ENCODE measurements at places on chromosomes 6 and 20.

- DNase-seq = no peak
Observed at GRCh38 chr20:23139524-23139923, 53.4 kb upstream of the CD93 start.

DNA sequence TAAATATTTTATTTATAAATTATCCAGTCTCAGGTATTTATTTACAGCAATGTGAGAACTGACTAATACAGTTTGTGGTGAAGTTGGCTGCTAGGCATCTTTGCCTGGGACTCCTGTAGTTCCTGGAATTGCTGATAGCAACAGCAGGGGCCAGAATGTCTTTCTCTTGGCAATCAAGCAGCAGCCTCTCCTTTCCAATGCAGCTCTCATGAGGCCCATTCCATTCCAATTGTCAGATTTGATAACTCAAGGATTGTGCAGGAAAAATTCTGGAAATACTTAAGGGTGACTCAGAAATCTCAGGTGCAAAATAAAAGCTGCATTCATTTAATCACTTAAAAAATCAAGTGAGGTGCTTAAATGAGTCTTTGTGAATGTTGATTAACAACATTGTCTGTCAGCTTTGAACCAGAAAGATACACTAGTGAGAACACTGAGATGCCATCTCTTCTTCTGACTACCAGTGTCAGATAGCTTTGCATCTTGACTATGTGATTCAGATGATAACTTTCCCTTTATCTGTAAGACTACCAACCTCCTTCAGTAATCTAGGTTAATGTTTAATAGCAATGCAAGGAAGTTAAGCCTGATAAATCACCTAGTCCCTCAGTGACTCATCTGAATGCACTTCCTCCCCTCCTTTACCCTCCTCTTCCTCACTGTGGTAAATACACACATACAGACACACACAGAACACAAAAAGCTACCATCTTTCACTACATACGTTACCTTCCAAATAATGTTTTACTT lies 32.1 kb upstream of the COL21A1 start:
- peak; percentile 55 for DNase-seq

DNA sequence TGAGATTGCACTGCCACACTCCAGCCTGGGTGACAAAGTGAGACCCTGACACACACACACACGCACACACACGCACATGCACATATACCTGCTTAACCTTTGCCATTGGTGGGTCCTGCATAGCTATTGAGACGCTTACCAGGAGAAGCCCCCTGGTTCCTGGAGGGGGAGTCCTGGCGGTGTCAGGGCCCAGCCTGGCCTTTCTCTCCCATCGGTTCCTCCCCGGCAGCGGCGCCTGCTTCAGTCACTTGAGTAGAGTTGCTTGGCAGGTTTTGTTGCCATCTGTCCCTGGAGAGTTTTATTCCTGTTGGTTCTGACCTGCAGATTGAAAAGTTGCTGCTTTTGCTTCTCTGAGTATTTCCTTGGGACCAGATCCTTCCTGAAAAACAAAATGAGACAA lies 20.6 kb upstream of the FAM209A start:
- DNase-seq = no peak

DNA sequence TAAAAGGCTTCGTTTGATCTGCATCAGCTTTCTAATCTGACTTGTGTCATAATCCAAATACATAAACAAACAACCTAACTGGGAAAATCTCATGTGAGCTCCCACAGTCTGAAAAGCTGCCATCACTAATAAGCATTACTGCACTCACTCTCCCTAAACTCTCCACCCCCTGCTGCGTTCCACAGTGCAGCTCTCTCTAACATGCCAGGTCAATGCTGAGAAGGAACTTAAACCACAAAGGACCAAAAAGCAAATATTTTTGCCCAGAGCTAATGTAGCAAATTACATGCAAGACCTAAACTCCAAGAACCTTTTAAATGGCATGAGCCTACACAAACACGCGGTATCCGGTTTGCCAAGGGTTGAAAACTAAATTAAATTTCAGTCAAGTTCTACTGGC lies 542.3 kb upstream of the JARID2 start:
- peak; percentile 63 for DNase-seq

DNA sequence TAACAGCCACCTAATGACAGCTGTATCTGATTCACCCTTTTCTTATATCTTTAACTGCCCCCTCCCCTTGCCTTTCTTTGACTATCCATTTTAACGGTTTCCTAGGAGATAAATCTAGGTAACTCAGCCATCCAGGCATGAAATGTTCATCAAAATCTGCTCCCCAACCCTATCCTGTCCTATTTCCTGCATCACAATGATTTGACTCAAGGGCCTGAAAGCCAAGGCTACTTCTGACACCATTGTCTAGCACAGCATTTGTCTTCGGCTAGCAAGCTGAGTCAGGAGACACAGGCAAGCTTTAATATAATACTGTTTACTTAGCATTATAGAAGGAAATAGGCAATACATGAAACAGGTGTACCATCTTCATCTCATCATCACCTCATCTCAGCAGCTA lies 31.6 kb upstream of the MANEA start:
- no peak for DNase-seq

DNA sequence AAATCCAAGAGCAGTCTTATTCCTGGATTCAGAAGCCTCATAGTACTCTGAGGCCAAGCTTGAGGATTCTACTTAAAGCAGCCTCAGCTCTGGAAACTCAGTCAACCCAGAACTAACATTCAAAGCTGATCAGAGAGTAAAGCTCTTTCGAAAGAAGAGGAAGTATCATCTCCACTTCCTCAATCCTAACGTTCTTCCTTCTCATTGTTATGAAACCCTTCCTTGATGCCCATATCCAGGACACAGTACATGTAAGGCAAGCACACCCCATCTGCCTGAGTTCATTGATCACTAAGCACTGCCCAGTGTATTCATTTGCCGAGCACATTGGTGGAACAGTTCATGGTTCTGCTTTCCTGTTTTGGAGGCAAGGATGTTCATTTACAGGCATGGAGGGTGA lies at the start of gene IPCEF1:
TSS of gene IPCEF1 (minus strand) at position 114 of the 400 bp plus-strand sequence. CDS start 90,856 bp downstream, outside the sequence.
- no peak for DNase-seq

DNA sequence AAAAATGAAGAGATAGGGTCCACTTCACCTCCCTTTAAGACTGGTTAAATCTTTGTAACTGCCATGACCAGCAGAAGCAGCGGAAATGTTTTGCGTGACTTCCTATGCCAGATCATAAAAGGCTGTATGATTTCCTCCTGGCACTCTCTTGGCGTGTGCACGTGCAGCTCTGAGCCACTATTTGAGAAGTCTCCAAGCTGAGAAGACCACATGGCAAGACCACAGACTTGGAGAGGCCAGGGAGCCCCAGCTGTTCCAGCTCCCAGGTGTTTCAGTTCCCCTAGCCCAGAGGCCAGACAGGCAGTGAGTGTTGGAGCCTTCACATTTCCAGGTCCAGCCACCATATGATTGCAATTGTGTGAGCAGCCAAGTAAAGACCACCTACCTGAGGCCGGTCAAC lies 259.3 kb upstream of the RIN2 start:
- DNase-seq = no peak

DNA sequence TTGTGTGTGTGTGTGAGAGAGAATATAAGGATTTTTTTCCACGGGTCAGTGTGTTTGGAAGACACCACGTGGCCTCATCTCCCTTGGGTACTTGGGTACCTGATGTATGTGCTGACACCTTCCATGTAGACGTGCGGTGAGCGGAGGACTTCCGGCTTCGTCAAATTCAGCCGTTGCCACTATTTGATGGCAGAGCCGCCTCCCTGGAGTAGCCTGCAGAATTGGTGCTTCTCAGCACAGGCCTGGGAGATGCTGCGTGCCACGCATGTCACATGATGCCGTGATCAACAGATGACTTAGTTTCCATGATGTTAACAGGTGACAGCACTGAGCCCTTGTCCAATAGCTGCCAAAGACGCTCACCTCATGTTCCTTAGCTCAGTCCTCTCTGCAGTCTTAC lies 69.4 kb downstream of the CDH4 start:
- DNase-seq = no peak

GRCh38 chr6:44065443-44066140 lies 61.7 kb downstream of the MRPL14 start:
- no peak for DNase-seq

DNA sequence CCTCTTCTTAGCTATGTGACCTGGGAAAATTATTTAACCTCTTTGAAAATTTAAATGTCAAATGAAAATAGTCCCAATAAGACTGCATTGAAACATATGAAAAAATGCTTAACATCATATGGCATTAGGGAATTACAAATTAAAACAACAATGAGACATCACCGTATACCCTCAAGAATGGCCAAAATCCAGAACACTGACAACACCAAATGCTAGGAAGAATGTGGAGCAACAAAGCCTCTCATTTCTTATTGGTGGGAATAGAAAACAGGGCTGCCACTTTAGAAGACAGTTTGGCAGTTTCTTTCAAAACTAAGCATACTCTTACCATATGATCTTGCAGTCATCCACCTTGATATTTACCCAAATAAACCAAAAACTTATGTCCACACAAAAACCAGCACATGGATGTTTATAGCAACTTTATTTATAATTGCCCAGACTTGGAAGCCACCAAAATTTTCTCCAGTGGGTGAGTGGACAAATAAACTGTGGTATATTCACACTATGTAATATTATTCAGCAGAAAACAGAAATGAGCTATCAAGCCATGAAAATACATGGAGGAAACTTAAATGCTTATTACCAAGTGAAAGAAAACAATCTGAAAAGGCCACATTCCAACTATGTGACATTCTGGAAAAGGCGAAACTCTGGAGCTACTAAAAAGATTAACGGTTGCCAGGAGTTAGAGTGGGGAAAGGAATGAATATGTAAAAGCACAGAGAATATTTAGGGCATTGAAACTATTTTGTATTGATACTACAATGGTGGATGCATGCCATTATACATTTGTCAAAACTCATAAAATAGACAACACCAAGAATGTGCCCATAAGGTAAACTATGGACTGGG lies 459.9 kb downstream of the GRIK2 start:
- DNase-seq = no peak

GRCh38 chr6:149368065-149368464 lies 32.0 kb upstream of the SUMO4 start:
- DNase-seq = no peak

GRCh38 chr6:143527677-143528076 lies 16.2 kb upstream of the FUCA2 start:
- DNase-seq = no peak

DNA sequence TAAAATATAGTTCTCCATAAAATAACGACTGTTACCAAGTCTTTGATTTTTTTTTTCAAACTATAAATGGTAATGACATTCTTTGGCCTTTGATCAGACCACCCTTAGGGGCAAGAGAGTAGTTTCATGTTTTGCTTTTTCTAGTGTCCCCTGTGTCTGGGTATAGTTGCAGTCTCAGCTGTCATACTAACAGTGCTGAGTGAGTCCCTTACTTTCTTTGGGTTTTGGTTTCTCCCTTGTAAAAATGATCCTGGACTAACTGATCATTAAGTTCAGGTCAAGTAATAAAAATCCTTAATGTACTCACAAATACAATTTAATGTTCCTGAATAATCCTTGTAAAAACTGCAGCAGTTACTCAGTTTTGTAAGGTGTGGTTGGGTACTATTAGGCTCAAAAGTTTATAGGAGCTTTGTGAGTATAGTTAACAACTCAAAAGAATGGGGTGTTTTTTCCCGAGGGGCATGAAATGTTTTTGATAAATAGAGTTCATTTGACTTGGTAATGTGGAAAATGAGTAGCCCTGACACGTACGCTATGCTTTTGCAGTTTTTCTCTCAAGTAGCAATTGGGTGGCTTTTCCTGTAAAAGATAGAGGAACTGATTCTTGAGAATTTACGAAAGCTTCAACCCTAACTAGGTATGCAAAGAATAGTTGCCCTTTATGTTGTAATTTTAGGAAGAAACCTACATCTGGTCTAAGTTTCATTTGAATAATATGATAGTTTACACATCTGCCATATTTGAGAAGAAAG lies 6.2 kb downstream of the PTPN1 start:
- DNase-seq = no peak

DNA sequence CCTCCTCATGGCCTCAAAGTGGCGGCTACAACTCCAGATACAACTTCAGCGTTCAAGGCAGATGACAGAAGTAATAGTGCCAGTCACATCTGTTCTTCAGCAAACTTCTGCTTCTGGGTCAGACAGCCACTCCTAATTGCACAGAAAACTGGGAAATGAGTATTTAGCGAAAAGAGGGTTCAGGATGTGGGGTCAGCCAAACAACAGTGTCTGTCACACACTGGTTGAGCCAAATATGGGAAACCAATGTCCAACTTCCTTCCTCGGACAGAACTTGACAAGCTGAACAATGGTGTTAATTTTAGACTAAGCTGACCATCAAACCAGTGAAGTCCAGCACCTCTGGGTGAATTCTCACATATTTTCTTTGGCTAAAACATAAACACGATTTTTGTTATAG lies 22.1 kb downstream of the NUDT3 start:
- no peak for DNase-seq

DNA sequence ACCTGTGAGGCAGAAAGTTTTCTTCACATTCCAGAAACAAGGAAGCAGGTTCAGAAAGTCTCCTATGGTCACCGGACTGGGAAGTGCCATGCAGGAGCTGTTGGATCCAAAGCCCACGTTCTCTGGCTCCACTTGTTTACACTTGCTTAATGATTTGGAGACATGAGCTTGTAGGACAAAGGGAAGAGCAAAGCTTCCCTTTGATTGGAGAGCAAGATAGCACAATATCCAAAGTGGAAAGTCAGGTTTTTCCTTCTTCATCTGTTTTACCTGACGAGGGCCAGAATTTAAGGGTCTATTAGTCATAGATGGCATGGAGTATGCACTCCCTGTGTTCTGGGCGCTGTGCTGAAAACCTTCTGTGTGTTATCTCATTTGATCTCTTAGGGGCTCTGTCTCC lies 81.2 kb downstream of the PDE7B start:
- DNase-seq = no peak

DNA sequence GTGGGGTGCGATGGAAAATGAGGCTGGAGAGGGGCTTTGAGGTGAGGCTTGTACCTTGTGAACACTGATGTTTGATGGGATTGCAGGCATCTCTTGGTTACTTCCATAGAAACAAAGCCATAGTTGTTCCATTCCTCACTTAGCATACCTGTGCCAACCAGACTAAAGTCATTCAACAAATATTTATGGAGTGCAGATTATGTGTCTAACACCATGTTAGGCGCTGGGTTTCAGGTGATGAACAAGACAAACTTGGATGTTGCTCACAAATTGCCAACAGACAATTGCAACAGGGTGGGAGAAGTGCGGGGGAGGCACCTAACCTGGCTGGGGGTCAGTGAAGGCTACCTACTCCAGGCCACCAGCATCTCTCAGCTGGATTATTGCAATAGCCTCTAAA lies 1.5 kb downstream of the TTPAL start:
- no peak for DNase-seq

GRCh38 chr6:137581019-137581707 lies 87.0 kb upstream of the OLIG3 start:
- no peak for DNase-seq

GRCh38 chr20:62887860-62888239 lies 26.2 kb upstream of the TCFL5 start:
- DNase-seq = no peak

DNA sequence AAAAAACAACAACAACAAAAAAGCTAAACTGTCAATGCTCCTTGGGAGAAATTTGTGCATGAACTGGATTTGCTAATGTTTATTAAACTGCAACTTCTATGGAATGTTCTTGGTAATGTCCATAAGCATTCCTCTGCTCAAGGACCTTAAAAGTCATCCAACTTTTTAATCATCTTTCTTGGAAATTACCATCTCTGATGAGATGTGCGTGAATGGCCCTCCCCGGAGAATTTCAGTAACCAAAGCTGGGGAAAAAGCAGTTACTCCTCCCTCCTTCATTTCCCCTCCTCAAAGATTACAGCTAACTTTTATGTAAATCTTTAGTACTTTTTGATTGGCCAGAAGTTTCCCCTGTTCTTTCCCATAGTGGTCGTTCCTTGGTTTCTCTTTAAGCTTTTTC lies 5.2 kb downstream of the TBCC start:
- DNase-seq = no peak

GRCh38 chr6:3226481-3227362 lies 731 bp downstream of the TUBB2B start:
- peak; percentile 48 for DNase-seq

All from fibroblast of skin of abdomen (primary cell).